ENCODE measurements at places on chromosomes 6 and 20.

GRCh38 chr20:19783966-19784401 lies 25.9 kb downstream of the RIN2 start:
- DNase-seq: no peak

- no peak for DNase-seq
Observed at GRCh38 chr6:43283905-43284304, 14.2 kb upstream of the SLC22A7 start.

- no peak for DNase-seq
Observed at GRCh38 chr6:24358219-24358821, 461 bp upstream of the DCDC2 start.

GRCh38 chr6:161254464-161255253 lies 19.2 kb downstream of the AGPAT4 start:
- no peak for DNase-seq

DNA sequence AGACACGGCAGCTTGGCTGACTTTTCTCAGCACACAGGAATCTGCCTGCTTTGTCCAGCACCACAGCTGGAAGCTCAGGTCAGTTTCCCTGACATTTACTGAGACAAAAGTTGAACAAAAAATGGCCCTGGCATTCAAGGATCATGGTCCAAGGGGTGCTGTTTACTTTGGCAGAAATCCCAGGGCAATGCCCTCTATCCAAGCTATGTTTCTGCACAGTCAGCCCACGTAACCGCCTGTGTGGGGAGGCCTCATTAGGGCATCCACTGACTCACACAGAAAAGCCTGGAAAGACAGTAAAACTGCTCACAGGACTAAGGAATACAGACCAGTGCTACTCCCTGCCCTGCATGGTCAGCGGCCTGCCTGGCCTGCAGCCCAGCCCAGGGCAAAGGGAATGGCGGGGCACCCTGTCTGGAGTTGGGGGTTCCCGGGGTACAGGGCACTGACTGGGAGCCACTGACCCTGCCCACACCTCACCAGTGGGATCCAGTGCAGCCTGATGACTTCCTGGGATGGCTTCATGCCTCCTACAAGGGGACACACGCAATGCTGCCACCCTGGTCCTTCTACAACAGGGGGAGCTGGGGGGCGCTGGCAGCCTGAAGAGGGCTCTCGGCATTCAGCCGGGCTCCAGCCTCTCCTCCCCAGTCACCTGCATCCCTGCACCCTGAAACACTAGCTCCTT lies 77.1 kb downstream of the NINL start:
- no peak for DNase-seq

DNA sequence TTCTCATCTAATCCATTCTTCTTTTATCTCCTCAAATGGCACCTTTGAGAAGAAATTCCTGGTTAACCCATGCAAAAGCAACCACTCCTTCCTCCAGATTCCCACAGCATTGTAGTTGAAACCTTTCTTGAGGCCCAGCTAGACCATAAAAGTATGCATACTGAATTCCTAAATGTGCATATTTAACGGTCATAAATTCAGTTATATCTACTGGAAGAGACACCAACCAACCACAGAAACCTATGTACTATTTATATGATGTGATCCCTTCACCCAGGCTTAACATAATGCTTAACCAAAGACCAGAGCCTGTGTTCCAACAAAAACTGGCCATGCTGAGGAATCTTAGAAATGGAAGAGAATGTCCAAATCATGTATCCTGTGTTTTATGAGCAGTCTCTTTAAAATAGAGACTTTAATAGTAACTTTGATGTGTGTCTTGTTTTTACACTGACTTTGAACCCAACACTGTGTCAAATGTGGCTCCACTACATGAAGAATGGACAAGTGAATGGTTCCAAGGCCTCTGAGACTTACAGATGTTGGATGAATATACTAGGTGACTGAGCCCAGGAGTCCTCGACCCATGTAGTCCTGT lies 11.4 kb upstream of the TAF8 start:
- no peak for DNase-seq

GRCh38 chr6:35197196-35197595 lies 16.6 kb upstream of the SCUBE3 start:
- no peak for DNase-seq

DNA sequence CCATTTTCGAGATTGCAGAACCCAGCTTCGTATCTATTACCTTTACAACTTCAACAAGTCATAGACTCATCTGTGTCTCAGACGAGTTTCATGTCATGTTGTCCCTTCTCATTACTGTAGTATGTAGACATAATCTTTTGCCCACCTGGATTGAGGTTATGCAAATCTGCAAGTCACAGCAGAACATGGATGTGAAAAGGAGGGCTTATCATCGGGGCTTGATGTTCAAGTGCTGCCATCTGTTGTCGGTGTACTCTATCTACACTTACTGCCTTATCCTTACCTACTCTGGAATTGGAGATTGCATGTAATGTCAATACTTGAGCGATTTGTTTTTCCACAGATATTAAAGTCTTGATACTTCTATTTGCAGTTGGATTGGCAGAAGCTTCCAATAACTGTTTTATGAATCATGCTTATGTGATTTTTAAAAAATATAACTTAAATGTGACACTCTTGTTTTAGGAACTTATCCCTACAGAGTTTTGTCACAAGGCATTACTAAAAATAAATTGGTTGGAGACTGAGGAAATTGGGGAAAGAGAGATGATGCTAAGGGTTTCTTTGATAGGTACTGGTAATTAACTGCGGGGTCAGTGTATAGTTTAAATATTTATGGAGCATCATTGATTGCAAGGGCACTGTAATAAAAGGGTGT lies 3.0 kb upstream of the GOPC start:
- peak; percentile 87 for DNase-seq

DNA sequence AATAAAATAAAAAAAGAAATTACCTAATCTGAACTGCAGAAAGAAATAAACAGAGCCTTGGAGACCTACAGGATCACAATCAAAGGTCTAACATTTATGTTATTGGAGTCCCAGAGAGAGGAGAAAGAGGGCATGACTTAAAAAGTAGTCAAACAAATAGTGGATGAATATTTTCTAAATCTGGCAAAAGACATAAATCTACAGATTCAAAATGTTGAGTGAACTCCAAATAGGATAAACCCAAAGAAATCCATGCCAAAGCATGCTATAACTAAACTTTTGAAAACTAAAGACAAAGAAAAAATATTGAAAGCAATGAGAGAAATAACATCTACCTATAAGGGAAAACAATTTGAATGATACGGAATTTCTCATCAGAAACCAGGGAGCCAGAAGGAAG lies 38.2 kb downstream of the PSMB1 start:
- DNase-seq: no peak
